Esophagus muscularis mucosa (tissue), 4 donors: ENCODE measurements at places on chromosomes 2 and 18. TPM values are rescaled to one million over a fixed set of nuclear protein-coding genes. Genes with fewer than 3 reads are reported as not detected.

CPS1 gene
- 2.0 TPM for total RNA-seq

DNA sequence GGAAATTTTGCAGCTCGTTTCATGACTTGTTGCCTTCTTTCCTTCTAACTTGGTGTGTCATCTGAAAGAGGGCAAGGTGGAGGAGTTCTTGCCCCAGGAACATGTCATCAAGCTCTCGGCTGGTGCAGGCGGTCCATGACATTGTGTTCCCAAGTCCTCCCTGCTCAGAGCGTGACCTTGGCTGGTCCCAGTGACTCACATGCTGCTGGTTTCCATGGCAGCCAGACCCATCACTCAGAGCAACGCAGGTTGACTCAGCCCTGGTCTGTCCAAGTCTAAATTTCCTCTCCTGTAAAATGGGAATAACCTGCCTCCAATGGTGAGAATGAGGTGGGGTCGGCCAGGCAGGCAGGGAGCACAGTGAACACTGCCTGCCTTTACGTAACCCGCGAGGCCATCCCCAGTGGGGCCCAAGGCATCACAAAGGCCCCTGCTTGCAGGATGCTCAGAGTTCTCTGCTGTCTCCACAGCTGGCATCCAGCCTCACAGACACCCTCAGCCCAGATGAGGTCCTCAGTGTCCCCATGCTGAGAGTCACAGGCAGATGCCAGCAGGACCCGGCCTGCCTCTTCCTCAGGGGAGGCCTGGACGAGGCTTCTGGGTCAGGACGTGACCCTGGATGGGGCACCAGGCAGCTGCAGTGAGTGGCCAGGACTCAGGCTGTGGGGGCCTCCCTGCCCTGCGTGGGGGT lies 143.7 kb downstream of the TPO start:
- no peak for DNase-seq

MATN3 gene
- 1.3 TPM for total RNA-seq

DNA sequence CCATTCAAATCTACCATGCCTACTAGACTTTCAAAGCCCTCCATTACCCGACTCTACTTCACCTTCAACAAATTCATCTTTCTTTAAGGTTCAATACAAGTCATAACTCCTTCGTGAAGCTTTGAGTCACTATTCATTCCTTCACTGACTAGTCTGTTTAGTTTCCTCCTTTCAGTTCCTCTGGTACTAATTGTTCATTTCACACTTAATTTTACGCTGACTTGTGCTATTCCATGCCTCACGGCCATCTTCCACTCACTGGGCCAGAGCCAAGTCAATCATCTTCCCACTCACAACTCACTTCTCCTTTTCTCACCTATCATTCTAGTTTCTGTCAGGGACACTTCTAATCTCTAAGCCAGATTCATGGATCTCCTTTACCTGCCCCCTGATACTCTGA lies 136.2 kb downstream of the MTX2 start:
- no peak for DNase-seq

CHCHD5 gene
- 21.9 TPM for total RNA-seq

PCARE gene
- total RNA-seq = not detected

KYNU gene
- 9.4 TPM for total RNA-seq

DNA sequence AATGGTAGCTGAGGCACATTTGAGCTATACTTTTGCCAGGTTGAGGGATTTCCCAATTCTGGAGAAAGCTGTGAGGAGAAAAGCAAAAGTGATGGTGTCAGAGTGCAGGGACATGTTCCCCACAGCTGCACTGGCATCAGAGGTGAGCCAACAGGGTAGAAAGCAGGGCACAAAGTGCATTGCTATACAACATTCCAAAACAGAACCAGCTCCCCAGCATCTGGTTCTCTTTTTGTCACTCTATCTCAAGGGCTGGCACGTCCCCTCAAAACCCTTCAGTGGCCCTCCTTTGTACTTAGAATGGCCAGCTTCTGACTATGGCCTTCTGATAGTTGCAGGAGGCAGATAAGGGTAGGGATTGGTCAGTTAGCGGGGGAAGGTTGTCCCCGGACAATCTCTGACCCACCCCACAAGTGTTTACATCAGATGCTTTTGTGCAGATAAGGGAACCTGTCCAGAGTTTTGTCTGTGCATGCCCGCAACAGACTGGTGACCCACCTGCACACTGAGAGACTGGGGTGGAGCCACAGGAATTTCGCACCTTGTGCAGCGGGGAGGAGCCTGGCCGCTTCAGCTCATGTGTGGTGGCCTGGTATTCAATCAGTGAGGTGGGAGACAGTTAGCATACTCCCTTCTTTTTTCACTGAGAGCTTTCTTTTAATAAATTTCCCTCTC lies 31.0 kb upstream of the TMEM17 start:
- no peak for DNase-seq

SERPINB11 gene
- total RNA-seq = not detected

- no peak for DNase-seq
These were observed 16.4 kb upstream of the FBLN7 start for GRCh38 chr2:112121682-112122254.

REG3A gene
- not detected for total RNA-seq

- DNase-seq = no peak
These were observed 75.4 kb upstream of the TANC1 start for GRCh38 chr2:158893026-158893425.

- DNase-seq = no peak
These were observed 118.1 kb downstream of the PRPF40A start for GRCh38 chr2:152598975-152599759.

DNA sequence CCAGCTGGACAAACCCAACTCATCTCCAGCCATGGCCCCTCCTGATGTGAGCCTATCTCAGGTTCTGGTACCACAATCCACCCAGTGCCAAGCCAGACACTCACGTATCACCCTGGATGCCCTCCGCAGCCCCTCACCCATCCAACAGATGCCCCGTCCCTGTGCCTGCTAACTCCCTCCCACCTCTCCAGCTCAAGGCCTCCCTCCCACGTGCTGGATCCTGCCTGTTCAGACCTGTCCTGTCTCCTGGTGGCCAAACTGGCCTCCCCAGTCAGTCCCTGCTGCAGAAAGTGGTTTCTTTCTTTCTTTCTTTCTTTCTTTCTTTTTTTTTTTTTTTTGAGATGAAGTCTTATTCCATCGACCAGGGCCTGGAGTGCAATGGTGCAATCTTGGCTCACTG lies 86.2 kb downstream of the RRM2 start:
- no peak for DNase-seq
